GM13976 (cell line): ENCODE measurements at places on chromosomes 13 and 19.

DNA sequence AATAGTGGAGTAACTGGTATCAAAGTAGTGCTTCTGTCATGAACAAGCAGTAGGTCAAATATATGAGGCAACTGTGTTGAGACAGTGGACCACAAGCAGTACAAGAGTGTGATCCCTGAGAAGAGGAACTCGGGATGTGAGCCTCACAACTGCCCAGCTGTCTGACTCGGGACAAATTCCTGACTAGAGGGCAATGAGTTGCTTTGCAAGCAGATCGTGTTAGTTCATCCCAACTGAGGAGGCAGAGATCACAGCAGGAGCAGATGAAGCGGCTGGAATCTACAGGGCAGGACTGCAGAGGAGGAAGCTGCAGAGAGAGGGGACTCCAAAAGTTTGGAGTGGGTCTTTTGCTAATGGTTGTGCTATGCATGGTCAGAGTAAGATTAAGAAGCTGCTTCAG lies 741.1 kb downstream of the DIAPH3 start:
- DNase-seq: no peak

DNA sequence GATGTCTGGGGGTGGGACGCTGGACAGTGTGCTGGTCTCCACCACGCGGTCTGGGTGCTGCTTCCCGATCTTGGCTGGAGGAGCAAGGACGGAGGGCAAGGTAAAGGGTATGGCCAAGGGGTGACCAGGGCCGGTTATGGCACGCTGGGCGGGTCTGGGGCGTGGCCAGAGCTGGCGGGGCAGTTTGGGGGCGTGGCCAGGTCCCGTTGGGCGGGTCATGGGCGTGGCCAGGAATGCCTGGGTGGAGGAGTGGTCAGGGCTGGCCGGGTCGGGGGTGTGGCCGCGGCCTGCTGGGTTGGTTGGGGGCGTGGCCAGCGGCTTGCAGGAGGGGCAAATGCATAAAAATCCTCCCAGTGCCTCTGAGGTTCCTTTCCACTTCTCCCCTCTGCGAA lies 19.2 kb downstream of the GPX4 start:
- peak; percentile 96 for DNase-seq

DNA sequence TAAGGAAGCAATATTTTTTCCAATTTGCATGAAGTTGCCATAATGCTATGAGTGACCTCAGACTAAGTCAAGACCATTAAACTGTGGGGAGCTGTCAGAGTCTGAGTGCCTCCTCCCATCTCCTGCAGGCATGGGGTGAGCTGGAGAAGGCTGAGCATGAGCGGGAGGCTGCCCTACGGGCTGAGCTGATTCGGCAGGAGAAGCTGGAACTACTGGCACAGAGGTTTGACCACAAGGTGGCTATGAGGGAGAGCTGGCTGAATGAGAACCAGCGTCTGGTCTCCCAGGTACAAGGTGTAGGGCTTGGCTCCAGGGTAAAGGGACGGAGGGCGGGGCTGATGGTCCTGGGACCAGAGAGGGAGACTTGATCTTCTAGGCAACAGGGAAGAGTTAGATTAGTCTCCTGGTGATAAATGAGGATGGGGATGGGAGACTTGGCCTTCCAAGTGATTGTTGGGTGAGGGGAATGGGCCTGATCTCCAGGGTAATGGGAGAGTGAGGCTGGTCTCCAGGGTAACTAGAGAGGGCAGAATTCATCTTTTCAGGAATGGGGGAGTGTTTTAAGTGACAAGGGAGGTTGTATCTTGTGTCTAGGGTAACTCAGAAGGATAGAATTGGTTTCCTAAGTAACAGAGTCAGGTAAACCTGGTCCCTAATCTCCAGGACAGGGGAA lies 36.0 kb downstream of the SPTBN4 start:
- DNase-seq: no peak

GRCh38 chr19:56372281-56372680 lies 21.1 kb downstream of the ZNF582 start:
- DNase-seq: no peak

- no peak for DNase-seq
Measured at GRCh38 chr19:56687031-56687430, 15.5 kb upstream of the ZNF835 start.
